ENCODE measurements at places on chromosomes 6 and 20.

GRCh38 chr6:36593569-36594028 is 563 bp upstream of the SRSF3 start:
- no peak for DNase-seq

- no peak for DNase-seq
These were observed 2133.6 kb upstream of the DEFB115 start for GRCh38 chr20:29123861-29124260.

- no peak for DNase-seq
These were observed 41.9 kb downstream of the KCTD20 start for GRCh38 chr6:36484736-36485135.

- no peak for DNase-seq
These were observed 886 bp upstream of the NFATC2 start for GRCh38 chr20:51543422-51543788.

GRCh38 chr6:56683882-56684281 is 41.2 kb upstream of the DST start:
- no peak for DNase-seq

DNA sequence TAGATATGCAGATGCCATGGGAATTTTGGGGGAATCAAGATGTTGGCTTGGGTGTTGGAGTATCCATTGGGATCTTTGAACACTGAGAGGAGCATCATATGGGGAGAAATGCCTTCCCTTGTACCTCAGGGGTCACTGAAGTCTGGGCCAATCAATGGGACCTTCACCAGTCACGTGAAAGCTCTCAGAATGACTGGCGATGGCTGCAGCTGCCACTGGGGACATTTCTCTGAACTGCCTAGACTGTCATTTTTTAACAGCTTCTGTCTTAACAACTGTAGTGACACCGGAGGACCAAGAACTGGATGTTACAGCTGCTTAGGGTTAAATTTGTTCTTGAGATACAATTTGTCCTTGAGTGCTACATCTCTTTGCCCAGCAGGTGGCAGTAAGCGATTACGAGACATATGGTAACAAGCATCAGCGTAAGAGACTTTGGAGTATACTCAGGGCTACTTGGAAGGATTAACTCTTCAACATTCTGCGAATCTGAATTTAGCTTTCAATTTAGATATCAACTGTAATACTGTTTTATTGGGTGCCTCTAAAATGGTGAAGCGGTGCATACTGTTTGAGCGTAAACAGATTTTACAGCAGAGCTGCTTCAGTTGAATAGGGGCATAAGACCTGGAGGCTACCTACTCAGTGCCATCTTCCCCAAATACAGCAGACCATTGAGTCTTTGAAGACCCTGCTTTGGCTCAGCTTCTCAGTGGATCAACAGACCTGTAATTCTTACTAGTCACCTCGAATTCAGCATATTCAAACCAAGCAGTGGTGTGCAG is 36.0 kb downstream of the CCN2 start:
- peak; percentile 32 for DNase-seq

GRCh38 chr6:112691289-112691688 is 344.2 kb downstream of the RFPL4B start:
- DNase-seq, result no peak

- DNase-seq, result no peak
These were observed 73.0 kb upstream of the PTCHD4 start for GRCh38 chr6:48183811-48184605.

DNA sequence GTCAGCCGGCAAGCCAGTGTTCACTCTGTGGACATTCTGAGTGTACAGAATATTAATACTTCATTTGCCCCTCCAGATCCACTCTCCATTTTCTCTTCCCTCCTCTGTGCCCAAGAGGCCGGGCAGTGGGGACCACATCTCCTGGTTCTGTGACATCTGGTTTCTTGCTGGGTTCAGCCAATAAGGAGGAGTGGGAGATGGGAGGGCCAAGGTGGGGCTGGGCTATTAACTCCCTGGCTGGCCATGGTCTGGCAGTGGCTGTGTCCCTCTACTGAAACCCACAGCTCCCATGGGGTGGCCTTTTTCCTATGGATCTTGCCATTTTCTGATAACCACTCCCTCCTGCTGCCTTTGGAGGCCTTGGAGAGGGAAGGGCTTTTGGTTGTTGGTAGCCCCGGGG is 30.0 kb upstream of the SALL4 start:
- no peak for DNase-seq

- no peak for DNase-seq
These were observed 478.0 kb downstream of the KIF16B start for GRCh38 chr20:16095226-16095625.

GRCh38 chr20:2700913-2701620 is 8.5 kb downstream of the EBF4 start:
- no peak for DNase-seq

GRCh38 chr6:109722011-109722410 is 30.9 kb downstream of the FIG4 start:
- DNase-seq, result no peak

DNA sequence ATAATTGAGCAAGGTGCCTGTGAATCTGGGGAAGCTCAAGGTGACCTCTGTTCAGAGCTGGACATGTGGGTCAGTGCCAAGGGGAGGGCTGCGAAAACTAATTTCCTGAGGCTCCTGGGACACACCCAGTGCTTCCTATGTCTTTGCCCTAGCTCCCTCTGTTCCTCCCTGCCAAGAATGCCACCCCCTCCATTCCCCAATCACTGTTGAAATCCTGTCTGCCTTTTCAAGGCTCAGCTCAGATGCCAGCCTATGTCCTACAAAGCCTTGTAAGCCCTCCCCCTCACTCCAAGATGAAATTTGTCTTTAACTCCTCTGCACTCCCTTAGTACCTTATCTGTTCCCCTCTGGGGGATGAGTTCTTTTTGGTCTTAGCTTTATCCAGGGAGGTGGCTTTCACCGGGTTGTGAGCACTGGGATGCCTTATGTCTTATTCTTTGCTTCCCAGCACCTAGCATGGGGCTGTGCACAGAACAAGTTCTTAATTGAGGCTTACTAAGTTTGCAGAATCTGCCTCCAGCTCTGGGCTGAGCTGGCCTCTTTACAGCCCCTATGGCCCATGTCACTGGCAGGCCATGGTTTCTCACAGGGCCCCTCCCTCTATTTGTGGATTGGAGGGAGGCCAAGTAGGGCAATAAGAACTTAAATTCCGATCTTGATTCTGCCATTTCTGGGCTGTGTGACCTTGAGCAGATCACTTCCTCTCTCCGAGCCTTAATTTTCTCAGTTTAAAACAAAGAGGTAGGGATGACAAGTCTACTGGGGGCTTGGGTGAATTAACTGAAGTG is 51.5 kb upstream of the EPB41L1 start:
- no peak for DNase-seq

DNA sequence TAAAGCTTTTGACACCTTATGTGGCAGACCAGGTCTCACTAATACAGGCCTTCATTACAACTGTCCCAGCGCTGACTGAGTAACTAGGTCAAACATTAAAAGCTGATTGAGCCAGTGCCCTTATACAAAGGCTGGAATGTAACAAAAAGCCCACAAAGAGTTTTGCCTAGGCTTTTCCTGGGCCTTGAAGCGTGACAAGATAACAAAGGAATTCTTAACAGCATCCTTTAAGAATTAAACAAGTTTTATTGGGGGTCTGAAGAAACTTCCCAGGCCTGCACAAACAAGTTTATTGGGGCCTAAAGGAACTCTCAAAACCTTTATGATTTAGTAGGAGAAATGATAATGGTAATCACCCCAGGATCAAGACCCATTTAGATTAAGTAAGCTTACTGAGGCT is 267.6 kb upstream of the FAM83B start:
- DNase-seq, result no peak

- DNase-seq, result no peak
These were observed 140.2 kb upstream of the MMS22L start for GRCh38 chr6:97423190-97423589.

- no peak for DNase-seq
These were observed 11.5 kb downstream of the ITPR3 start for GRCh38 chr6:33632558-33633039.

GRCh38 chr20:42027746-42028268 is 409.6 kb upstream of the CHD6 start:
- no peak for DNase-seq
